Stimulated activated CD4-positive, alpha-beta T cell treated with anti-CD3 and anti-CD28 coated beads, Interleukin-4, amount 100 ng/mL, for 24 hours (primary cell): ENCODE measurements at places on chromosomes 3 and 15.

GRCh38 chr15:47959617-47960413 is 161.0 kb upstream of the SLC24A5 start:
- no peak for DNase-seq

DNA sequence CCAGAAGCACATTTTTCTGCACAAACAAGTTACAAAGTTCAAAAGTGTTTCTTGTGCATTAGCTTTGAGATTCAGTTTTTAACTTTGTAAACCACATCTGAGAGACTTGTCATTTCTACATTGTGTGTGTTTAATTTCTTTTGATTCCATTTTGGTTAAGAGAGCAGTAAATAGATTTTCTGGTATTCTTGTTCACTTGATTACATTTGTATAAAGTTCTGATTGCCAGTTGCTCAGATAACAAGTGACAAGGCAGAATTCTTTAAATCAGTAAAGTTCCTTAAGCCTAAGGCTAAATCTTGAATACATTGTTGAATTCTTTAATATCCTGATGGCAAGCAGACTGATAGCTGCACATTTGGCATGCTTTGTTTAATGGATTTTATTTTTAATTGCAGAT is 3.1 kb upstream of the FBXO22 start:
- no peak for DNase-seq

- no peak for DNase-seq
Observed at GRCh38 chr3:181066143-181067087, 76.9 kb upstream of the DNAJC19 start.

GRCh38 chr3:184234224-184234623 is 4.8 kb downstream of the VWA5B2 start:
- DNase-seq, result no peak

- no peak for DNase-seq
Observed at GRCh38 chr3:147299656-147300055, 106.7 kb downstream of the ZIC4 start.

- no peak for DNase-seq
Observed at GRCh38 chr3:46889381-46890110, 12.0 kb downstream of the PTH1R start.

DNA sequence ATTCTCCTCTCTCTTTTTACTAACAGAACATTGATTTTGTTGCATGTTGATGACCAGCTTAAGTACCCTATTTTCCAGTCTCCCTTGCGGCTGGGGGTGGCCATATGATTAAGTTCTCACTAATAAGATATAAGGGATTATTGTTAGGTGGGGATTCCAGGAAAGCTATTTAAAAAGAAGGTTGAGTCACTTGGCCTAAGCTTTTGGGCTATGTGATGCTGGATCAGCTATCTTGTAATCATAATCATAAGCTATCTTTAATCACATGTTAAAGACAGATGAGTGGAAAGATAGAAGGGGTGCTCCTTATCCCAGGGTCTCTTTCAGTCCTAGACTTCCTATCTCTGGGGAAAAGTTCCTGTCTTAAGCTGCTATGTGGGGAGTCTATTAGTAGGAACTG is 59.9 kb downstream of the CGNL1 start:
- DNase-seq, result no peak

- no peak for DNase-seq
Observed at GRCh38 chr3:71421475-71421819, 162.1 kb downstream of the FOXP1 start.

DNA sequence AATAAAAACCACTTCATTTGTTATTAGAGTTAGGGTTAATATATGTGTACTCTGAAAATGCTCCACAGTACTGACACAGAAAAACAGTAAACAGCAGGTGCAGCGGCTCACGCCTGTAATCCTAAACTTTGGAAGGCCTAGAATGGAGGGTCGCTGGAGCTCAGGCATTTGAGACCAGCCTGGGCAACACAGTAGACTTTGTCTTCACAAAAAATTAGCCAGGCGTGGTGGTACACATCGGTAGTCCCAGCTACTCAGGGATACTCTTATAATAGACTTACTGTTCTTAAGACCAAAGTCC is 40.3 kb downstream of the UACA start:
- no peak for DNase-seq

DNA sequence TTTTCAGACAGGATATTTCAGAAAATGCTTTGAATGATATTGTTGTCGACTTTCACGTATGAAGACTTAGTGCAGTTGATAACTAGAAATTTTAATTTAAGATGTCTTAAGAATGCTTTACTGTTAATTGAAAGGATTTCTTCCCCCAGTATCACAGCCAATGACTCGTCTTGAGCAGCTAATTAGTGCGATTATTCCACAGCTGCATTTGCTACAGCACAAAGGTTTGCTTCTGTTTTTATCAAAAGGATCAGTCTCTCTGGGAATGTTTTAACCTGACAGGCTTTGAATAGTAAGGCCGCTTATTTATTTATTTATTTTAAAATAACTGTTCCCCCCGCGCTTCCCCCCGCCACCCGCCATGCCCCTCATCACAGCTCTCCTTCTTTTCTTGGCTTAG is 123.5 kb upstream of the SAMMSON start:
- DNase-seq, result no peak

DNA sequence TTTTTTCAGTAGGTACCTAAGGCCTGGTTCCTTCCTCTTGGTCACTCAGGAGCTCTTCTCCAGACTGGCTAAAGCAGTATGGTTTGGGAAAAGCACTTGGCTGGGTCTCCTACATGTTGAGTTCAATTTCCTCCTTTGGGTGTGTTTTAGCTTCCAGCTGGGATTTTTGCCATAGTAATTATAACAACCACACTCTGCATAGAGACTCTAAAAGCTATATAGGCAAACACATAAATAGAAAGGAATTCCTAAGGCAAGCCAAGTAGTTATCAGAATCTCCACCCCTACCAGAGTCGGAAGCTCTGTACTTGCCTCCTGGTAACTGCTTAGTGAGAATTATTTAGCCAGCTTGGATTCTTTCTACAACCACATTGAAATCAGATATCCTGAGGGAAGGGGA is 48.6 kb downstream of the FOXL2 start:
- DNase-seq, result no peak

DNA sequence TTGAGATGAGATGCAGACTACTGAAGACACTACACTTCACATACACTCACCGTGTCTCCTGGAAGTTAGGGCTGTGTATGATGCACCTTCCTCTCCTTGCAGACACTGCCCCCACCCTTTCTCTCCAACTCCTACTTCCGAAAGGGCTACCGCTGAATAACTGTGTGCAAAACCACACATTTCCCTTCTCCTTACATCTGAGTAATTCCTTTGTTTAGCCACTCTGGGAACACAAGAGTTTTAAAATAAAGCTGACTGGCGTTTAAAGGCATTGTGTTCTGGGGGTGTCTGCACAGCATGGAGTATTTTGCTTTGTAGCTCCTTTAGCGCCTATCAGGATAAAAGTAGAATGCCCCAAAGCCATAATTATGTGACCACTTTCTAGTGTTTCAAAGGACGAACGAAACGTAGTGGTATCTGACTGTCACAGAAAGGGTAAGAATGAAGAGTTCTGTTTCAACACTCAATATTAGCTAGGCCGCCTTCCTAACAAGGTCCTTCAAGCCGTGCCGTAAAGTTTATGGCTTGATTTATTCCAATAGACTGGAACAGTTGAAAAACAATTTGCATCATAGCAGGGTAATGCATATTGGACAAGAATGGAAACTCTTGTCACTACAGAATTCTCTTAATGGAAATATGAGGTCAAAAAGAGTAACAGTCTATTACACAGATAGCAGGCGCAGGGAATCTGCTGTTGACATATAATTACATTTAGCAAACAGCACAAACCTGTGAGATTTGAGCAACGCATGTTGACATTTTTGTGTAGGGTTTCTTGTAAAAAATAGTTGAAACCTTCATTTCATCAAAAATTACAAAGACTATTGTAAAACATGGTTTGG is 619.9 kb downstream of the FOXP1 start:
- DNase-seq, result no peak

DNA sequence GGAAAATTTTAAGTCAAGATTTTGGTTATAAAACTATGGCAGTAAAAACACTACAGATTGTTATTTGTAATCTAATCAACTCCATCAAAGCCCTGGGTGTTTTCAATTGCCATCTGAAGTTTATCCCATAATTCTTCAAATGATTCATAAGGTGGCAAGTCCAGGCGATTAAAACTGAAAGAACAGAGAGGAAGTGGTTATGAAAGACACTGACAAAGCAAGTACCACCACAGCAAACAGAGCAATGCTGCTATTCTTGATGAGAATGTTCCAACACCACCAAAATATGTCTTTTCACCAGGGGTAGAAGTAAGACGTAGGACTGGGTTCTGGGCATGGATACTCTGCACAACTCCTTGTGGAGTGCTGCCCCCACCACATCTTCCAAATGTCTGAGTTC is 86.9 kb upstream of the PRTG start:
- DNase-seq, result peak; percentile 7

DNA sequence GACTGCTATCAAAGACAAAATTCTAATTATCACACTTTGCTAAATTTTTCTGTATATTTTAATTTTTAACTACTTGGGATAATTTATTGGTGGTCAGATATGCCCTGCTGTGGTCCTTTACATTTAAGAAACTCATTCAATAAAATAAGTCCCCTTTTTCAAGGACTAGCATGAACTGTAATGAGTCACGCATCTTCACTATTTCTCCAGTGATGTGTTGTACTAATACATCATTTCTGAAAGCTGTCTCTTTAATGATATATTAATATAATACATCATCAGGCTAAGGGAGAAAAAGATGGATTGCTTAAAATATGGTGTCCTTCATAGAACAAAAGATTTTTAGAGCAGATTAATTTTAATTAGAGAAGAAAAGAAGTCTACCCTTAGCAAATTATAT is 901.4 kb downstream of the DIPK2A start:
- DNase-seq, result no peak

- DNase-seq, result no peak
Observed at GRCh38 chr15:71231758-71232157, 116.5 kb downstream of the THSD4 start.

DNA sequence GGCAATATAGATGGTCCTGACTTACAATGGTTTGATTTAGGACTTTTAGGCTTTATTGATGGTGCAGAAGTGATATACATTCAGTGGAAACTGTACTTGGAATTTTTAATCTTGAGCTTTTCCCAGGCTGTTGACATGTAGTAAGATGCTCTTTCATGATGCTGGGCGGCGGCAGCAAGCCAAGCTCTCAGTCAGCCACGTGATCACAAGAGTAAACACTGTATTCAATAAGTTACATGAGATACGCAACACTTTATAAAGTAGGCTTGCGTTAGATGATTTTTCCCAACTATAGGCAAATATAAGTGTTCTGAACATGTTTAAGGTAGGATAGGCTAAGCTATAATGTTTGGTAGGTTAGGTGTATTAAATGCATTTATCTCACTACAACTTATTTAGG is 17.9 kb downstream of the PARP9 start:
- DNase-seq, result no peak

- DNase-seq, result no peak
Observed at GRCh38 chr3:107524326-107524840, 1.6 kb downstream of the BBX start.

DNA sequence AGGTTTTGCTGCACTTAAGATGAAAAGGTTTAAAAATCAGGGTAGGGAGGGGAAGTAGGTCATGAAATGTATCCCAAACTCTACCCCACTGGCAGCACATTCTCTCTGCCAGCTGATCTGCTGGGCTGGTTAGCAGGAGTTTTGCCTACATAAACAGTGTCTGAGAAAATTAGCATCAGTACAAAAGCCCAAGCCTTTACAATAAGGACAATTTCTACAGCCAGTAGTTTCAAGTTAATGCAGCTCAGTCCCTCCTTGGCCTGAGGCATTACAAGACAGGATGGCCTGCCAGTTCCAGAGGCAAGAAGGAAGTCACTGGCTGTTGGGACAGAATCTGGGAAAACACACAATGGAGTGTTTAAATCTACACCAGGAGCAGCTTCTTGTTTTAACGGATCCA is 32.8 kb downstream of the NCEH1 start:
- DNase-seq, result no peak

DNA sequence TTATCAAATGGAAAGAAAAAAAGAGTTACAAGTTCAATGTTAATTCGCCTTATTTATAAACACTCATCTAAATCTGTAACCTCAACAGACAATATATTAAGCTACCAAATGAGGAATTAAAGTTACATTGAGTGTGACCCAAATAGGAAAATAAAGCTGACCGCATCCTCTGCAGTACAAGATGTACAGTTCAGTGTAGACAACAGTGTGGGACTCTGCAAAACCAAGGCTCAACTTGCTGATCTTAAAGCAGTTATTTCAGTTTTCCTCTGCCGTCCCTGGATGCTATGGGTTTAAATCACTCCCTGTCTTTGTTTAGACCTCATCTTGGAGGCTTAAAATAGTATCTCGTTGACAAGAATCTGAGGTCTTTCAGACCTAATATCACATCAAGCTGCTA is 458.8 kb downstream of the MECOM start:
- no peak for DNase-seq

DNA sequence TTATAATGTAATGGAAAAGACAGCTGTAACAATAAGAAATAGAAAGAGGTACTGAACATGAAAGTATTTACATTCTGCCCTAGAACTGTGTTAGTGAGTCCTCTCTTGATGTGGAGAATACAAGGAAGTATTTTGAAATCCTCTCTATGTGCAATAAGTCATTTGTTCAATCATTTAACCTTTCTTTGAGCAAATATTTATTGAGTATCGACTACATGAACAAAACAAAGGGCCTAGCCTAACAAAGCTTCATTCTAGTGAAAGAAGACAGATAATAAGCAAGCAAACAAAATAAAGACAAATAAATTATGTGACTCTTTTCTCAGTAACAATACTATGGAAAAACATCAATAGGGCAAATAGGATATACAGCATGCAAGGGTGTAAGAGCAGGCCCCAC is 354.9 kb upstream of the ATP11B start:
- DNase-seq, result no peak

GRCh38 chr3:170869239-170869590 is 780 bp downstream of the RPL22L1 start:
- no peak for DNase-seq

GRCh38 chr3:165256554-165257065 is 60.4 kb upstream of the SLITRK3 start:
- no peak for DNase-seq

DNA sequence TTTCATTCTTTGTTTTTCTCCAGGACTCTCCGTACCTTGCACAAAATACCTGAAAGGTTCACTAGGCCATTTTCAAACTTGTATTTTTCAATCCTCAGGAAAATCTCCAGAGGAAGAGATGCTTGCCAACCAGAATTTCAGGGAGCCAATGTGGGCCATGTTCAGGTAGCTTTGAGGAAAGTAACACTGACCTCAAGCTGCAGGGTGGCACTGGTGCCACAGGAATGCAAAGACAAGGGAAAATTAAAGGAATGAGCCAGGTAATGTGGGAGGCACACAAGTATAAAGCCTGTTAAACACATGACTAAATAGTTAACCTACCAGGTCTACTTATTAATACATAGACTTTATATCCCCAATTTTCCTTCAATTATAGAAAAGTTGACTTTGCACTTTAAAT is 51.9 kb upstream of the GAP43 start:
- DNase-seq, result no peak

GRCh38 chr3:64331605-64332004 is 106.3 kb upstream of the PRICKLE2 start:
- DNase-seq, result no peak

DNA sequence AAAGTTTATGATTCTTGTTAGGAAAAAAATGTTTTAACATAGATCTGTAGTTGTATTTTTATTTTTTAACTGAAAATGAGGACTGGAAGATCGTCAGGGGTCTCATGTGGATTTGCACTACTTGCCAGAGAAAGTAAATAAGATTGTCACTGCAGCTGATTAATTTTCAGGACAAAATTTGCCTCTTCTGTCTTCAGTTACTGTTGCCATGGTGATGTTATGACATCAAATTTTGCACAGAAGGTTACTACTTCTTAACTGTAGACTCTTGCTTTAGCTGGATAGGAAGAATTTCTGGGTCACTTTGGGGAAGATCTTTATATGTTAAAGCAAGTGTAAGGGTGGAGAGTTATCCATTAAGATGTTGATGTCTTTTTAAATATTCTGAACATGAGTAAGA is 82.2 kb upstream of the WDR72 start:
- DNase-seq, result no peak
